Cortex of kidney (tissue), 1 donor: ENCODE measurements at places on chromosomes 16 and 17.

GRCh38 chr16:49748322-49748721 lies 107.6 kb downstream of the ZNF423 start:
- DNase-seq, result no peak

DNA sequence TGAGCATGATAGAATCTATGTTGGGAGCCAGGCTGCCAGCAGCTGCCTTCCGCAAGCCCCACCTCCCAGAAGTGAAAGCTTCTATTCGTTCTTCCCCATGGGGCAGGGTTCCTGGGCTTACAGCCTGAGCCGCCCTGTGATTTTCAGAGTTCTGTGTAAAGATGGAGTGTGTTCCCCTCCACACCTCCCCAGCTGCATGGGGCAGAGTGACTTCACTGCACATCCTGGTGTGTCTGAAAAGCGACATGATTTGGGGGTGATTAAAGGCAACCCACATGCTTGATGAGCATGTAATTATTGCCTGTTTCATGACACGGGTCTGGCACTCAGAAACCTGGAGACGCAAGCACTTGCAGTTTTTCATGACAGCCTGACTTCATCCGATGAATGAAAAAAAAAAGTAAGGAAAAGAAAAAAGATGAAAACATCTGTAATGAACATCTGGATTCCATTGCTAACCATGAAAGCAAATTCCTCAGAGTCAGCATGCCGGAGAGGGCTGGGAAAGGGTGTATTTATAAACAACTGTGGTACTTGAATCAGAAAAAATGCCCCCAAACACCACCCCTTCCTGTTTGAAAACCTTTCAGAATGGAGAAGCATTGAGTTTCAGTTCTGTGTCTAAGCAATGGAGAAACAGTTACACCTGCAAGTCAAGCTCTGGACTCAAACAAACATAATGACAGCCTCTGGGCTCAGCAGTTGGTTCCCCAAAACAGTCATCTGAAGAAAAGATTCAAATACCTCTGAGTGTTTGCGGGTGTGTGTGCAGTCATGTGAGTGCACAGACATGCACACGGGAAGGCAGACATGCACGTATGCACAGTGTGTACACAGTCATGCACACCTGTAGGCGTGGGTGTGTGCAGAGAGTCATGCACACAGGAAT lies 266.0 kb downstream of the ENGASE start:
- DNase-seq, result no peak

DNA sequence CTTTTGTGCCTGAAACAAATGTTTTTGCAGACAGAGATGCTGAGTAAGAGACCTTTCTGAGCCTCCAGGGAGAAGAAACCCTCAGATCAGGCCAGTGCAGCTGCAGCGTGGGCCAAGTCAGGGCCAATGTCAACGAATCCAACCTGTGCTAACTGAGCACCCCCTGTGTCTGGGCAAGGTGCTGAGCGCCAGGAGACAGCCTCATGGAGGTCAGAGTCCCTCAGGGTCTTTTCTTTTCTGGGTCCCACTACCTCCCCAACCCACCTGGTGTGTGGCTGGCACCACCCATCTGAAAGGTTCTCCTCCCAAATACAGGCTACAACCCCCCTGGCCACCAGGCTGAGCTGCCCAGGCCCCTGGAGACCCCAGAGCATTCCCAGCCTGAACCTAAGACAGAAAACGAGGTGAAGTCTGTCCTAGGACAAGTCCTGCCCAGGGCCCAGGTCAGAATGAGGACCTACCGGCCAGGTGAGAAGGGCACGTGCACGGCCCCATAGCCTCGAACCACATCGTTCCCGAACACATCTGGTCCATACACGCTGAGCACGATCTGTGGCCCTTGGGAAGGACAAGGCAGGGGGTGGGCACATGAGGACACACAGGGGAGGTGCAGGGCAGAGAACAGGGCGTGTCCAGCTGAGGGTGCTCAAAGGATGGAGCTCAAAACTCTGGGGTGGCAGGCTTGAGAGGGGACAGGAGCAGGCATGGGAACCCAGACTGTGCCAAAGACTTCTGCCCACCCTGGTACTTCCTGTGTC lies 15.0 kb downstream of the B9D1 start:
- DNase-seq, result no peak

DNA sequence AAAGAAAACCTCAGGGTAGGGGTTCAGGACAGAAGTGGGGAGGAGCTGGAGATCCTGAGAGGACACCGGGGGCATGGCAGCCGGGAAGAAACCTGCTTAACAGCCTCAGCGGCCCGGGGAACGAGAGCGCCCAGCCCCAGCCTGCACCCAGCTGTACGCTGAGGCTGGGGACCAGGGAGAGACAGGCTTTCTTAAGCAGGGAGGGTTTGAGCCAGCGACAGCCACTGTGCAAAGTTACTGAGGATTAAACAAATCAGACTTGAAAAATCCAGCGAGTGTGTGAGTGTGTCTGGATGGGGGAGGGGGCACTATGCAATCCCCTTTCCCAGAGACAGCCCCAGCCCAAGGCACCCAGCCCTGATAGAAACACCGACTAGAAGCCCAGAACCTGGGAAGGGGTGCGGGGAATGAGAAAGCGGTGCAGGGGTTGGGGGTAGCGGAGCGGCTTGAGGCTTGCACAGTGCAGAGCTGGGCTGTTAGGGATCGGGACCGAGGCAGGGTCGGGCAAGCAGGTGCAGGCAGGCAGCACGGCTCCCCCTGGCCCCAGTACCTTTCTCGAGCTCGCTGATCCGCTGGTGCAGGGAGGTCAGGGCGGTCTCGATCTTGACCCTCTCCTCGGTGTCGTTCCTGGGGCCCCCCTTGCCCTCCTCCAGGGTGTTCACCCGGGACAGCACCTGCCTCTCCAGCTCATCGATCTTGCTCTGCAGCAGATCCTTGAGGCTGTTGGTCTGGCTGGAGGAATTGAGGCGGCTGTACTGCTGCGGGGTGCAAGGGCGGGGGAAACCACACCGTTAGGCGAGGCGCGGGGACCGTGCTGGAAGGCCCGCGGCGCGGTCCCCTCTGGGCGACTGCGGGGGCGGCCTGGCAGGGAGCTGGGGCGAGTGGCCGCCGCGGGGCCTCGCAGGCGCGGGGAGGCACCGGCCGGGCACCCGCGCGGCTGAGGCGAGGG lies 1.2 kb downstream of the NPTX1 start:
- DNase-seq, result no peak

DNA sequence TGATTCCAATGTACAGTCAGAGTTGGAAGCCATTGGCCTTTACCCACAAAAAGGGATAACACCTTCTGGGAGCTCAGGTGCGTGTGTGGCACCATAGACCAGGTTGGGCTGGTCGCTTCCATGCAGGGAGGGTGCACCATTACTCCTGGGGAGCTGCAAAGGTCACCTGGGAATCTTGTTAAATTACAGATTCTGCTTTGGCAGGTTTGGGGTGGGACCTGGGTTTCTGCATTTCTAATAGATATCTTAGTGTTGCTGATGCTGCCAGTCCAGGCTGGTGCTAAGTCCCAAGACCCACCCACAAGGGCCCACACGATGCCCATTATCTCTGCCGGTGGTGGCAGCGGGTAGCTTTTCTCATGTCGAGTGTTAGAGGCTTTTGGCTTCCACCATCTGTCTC lies 148.3 kb upstream of the CACNG5 start:
- no peak for DNase-seq
